ENCODE measurements at places on chromosomes 2 and 18. TPM values are rescaled to one million over a fixed set of nuclear protein-coding genes. Genes with fewer than 3 reads are reported as not detected.

DNA sequence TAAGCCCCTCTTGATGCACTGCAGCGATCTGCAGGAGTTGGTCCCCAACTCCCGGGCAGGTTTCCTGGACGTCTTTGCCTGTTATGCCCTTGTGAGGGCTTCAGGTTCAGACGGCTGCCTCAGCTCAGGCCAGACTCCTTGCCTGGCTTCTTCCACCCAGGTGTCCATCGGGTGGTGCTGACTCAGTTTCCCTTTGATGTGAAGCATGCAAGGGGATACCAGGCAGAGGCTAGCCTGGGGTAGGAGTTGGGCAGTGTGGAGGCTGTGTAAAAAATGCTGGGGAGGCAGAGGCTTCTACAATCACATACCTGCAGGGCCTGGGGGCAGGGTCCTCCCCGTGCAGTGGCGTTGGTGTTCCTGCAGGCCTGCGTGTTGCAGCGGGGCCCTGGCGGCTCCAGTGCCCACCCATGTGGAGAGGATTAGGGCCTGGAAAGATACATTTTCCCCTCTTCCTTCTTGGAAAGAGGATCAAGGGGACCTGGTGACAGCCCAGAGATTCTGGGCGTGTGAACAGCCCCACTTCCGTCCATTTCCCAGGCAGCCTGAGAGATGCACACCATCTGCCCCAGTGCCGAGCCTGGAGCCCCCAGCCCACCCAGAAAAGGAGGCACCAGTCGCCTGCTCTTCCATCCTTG, 338.3 kb downstream of the DYSF start:
- H3K27me3 ChIP-seq = no peaks in the 10 kb centered on the region
- no peak overlapping the region for H3K4me3 ChIP-seq

- DNase-seq = no peak
- no peaks in the 10 kb centered on the region for H3K36me3 ChIP-seq
- H3K27ac ChIP-seq = no peak overlapping the region
- no peak overlapping the region for H3K4me3 ChIP-seq
These were observed 201.2 kb downstream of the CTIF start for GRCh38 chr18:48740068-48740440.

- no peak overlapping the region for H3K27ac ChIP-seq
- no peaks in the 10 kb centered on the region for H3K36me3 ChIP-seq
- peaks cover 14% of the 10 kb centered on the region for H3K4me1 ChIP-seq
- DNase-seq = no peak
- no peak overlapping the region for H3K4me3 ChIP-seq
These were observed 25.3 kb downstream of the MMADHC start for GRCh38 chr2:149562324-149562723.

DNA sequence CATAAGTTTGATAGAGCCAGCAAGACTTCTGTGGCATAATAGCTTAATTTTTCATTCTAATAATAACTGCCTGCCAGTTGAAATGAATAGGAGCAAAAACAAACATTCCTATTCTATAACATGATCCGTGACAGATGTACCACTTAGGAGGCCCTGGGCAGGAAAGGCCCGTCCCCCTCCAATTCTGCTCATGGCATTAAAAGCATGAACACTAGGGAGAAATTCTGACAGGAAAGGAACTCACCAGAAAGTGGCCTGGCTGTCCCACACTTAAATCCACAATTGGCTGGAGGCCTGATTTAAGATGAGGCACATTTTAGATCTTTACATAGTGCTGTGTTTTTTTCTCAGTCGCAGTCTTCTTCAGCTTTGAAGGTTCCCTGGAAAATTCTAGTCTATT, 261.9 kb upstream of the ETAA1 start:
- no peaks in the 10 kb centered on the region for H3K36me3 ChIP-seq
- DNase-seq = no peak
- no peak overlapping the region for H3K4me3 ChIP-seq
- no peaks in the 10 kb centered on the region for H3K27me3 ChIP-seq
- no peaks in the 10 kb centered on the region for H3K4me1 ChIP-seq

DNA sequence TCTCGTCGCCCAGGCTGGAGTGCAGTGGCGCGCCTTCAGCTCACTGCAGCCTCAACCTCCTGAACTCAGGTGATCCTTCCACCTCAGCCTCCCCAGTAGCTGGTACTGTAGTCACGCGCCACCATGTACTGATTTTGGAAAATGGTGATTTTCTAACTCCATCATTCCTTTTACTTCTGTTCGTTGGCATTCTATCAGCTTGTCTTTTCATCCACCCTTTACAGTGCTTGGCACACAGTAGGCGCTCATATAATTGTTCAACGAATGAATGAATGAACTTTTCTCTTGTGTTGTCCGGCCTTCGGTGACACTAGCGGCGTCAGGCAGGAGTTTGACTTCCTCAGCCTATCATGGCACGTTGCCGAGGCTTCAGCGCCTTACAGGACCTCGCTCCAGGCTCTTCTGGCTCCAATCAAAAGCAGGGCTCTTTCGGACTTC, 373 bp upstream of the MTHFD2 start:
- H3K27me3 ChIP-seq = no peaks in the 10 kb centered on the region
- peaks cover 27% of the 10 kb centered on the region for H3K4me1 ChIP-seq
- peak overlapping the region; percentile 90 for H3K27ac ChIP-seq
- DNase-seq = peak; percentile 47
- H3K4me3 ChIP-seq = peak overlapping the region; percentile 81
- no peaks in the 10 kb centered on the region for H3K36me3 ChIP-seq

GRCh38 chr2:241629762-241630435, 7.1 kb downstream of the THAP4 start:
- peaks cover 1% of the 10 kb centered on the region for H3K4me1 ChIP-seq
- no peak overlapping the region for H3K27ac ChIP-seq
- no peak for DNase-seq
- H3K4me3 ChIP-seq = no peak overlapping the region
- H3K27me3 ChIP-seq = no peaks in the 10 kb centered on the region
- H3K36me3 ChIP-seq = peaks cover 8% of the 10 kb centered on the region

GRCh38 chr2:94762600-94762999, 108.6 kb upstream of the TEKT4 start:
- no peak overlapping the region for H3K27ac ChIP-seq
- DNase-seq = no peak
- H3K4me1 ChIP-seq = no peaks in the 10 kb centered on the region
- H3K27me3 ChIP-seq = no peaks in the 10 kb centered on the region

GRCh38 chr2:41972819-41973218, 75.0 kb upstream of the PKDCC start:
- H3K4me1 ChIP-seq = no peaks in the 10 kb centered on the region
- DNase-seq = no peak
- H3K36me3 ChIP-seq = no peaks in the 10 kb centered on the region
- H3K4me3 ChIP-seq = no peak overlapping the region

DNA sequence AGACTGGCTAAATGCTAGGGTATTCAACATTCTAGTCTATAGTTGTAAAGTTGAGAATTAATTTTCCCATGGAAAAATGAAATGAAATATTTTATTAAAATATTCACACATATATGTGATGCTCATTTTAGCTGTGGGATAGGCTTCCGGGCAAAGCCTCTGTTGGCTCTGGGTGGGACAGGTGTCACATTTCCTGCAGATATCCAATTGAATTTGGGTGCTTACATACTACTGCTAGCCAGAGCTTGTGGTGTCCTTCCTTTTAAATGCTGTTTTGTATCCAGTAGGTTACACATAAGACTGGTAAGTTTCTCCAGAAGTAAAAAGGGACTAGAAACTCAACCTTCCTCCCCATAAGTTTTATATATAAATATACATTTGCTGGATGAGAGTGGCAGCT, 73.8 kb downstream of the RPRM start:
- H3K36me3 ChIP-seq = no peaks in the 10 kb centered on the region
- H3K4me1 ChIP-seq = no peaks in the 10 kb centered on the region
- H3K4me3 ChIP-seq = no peak overlapping the region
- H3K27me3 ChIP-seq = no peaks in the 10 kb centered on the region
- H3K27ac ChIP-seq = no peak overlapping the region

DNA sequence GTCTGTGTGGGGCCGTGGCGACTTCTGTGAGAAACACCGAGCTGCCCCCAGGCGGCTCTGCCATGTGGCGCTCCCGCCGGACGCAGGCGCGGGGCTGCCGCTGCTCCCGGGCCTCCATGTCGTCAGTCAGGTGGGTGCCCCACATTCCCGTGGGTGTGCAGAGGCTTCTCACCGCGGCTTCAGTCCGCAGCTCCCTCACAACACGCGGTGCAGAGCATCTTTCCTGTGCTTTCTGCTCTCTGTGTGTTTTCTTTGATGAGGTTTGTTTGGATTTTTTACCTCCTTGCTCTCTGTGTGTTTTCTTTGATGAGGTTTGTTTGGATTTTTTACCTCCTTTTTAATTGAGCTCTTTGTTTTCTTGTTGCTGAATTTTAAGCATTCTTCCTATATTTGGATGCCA, 13.0 kb downstream of the AQP12A start:
- no peak overlapping the region for H3K27ac ChIP-seq
- peak; percentile 75 for DNase-seq
- H3K36me3 ChIP-seq = no peaks in the 10 kb centered on the region
- no peaks in the 10 kb centered on the region for H3K4me1 ChIP-seq

GRCh38 chr2:19104503-19104902, 253.9 kb downstream of the OSR1 start:
- no peak overlapping the region for H3K4me3 ChIP-seq
- no peaks in the 10 kb centered on the region for H3K4me1 ChIP-seq
- peak overlapping the region; percentile 81 for H3K27ac ChIP-seq
- no peak for DNase-seq
- H3K27me3 ChIP-seq = no peaks in the 10 kb centered on the region

DNA sequence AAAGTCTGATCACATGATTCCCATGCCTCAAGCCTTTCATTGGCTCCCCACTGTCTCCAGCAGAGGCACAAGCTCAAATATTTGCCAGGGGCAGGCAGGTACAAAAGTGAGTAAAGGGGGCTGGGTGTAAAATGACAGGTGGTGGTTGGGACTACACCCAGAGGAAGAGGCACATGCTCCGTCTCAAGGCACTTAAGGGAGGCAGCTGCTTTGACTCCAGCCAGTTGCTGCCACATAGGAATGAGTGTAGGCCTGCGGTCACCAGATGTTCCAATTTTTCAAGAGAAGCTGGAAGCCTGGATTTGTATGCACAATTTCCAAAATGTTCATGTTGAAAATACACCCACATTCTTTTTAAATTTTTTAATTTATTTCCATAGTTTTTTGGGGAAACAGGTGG, 164.4 kb downstream of the UPP2 start:
- H3K4me1 ChIP-seq = no peaks in the 10 kb centered on the region
- no peak overlapping the region for H3K4me3 ChIP-seq

- H3K27me3 ChIP-seq = no peaks in the 10 kb centered on the region
- no peak for DNase-seq
- no peaks in the 10 kb centered on the region for H3K36me3 ChIP-seq
- no peaks in the 10 kb centered on the region for H3K4me1 ChIP-seq
These were observed 308.0 kb upstream of the LYPD1 start for GRCh38 chr2:132977812-132978529.

GRCh38 chr2:222915092-222915957, 54.5 kb downstream of the ACSL3 start:
- peaks cover 27% of the 10 kb centered on the region for H3K4me1 ChIP-seq
- H3K27ac ChIP-seq = no peak overlapping the region
- no peak overlapping the region for H3K4me3 ChIP-seq
- H3K36me3 ChIP-seq = no peaks in the 10 kb centered on the region
- H3K27me3 ChIP-seq = no peaks in the 10 kb centered on the region
- no peak for DNase-seq

DNA sequence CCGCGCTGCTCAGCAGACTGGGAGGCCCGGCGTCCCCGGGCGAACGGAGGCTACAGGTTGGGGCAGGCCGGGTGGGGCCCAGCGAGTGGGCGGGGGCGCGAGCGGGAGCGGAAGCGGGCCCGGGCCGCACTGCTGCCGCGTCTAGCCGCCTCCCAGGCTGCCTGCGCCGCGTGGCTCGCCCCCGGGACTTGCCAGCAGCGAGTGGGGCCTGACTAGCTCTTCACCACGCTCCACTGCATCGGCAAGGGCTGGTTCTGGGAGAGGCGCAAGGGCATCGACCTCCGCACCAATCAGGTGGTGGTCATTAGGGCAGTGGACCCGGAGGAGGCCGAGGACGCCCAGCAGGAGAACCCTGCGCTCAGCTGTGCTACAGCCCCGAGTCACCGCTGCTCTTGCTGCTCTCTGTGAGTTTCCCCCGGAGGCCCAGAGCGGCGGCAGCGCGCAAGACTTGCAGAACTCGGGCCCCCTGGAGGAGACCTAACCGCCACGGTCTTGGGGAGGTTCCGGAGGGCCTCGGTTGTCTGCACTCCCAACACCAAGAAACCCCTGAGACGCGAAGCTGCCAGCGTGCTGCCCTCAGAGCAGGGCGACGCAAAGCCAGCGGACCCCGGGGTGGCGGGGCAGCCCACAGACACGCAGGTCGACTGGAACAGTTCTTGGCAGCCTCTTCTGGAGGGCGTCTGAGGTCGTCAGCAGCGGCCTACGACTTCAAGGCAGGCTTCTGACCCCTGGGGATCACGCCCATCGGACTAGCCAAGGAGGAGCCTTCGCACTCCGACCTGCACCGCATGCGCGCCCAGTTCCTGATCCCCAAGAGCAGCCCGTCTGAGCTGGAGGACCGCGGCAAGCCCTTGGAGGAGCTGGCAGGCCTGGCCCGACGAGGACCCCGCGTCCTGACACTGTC, 27.2 kb upstream of the PTPN2 start:
- no peak overlapping the region for H3K27ac ChIP-seq
- no peaks in the 10 kb centered on the region for H3K36me3 ChIP-seq
- H3K4me3 ChIP-seq = peak overlapping the region; percentile 42
- H3K27me3 ChIP-seq = peaks cover 6% of the 10 kb centered on the region
- H3K4me1 ChIP-seq = peaks cover 15% of the 10 kb centered on the region

DNA sequence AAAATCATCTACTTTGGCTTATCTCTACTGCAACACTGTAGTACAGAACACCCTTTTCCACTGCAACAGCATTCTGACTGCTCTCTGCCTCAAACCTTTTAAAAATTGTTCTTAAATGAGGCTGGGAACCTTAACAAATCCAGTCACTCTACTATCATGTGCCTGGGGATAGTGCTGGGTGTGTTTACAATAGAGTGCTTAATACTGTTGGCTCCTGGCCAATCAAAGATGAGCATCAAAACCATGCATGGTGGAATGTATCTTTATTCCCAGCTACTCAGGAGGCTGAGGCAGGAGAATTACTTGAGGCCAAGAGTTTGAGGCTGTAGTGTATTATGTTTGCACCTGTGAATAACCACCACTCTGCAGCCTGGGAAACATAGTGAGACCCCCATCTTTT, 7.4 kb downstream of the ANKAR start:
- no peak overlapping the region for H3K27ac ChIP-seq
- H3K4me3 ChIP-seq = no peak overlapping the region
- no peak for DNase-seq
- H3K4me1 ChIP-seq = no peaks in the 10 kb centered on the region

- DNase-seq = no peak
- no peaks in the 10 kb centered on the region for H3K4me1 ChIP-seq
- H3K36me3 ChIP-seq = no peaks in the 10 kb centered on the region
- H3K4me3 ChIP-seq = no peak overlapping the region
These were observed 168.5 kb upstream of the SLC39A10 start for GRCh38 chr2:195488567-195488966.

TTC27 gene
- total RNA-seq = 12.0 TPM

PGAP1 gene
- 4.2 TPM for total RNA-seq

DSC2 gene
- total RNA-seq = 14.0 TPM

ASPRV1 gene
- 1.1 TPM for total RNA-seq

TRABD2A gene
- 6.7 TPM for total RNA-seq

C2orf76 gene
- not detected for total RNA-seq

ABCB11 gene
- total RNA-seq = not detected

All from upper lobe of left lung (tissue), 6 donors.